Fibroblast of the aortic adventitia (primary cell): ENCODE measurements at places on chromosomes 4 and X. TPM values are rescaled to one million over a fixed set of nuclear protein-coding genes. Genes with fewer than 3 reads are reported as not detected.

Gene TRIM61
- 1.1 and 2.5 TPM in 2 replicates for total RNA-seq

Gene RRH
- total RNA-seq, result 0.09 TPM in 1 of 2 replicates, not detected in the other

GRCh38 chr4:189404271-189404670 is 536.4 kb upstream of the FRG1 start:
- no peak for DNase-seq

- peak; percentile 60 for DNase-seq
These were observed 55.9 kb downstream of the EIF4E start for GRCh38 chr4:98873059-98873458.

DNA sequence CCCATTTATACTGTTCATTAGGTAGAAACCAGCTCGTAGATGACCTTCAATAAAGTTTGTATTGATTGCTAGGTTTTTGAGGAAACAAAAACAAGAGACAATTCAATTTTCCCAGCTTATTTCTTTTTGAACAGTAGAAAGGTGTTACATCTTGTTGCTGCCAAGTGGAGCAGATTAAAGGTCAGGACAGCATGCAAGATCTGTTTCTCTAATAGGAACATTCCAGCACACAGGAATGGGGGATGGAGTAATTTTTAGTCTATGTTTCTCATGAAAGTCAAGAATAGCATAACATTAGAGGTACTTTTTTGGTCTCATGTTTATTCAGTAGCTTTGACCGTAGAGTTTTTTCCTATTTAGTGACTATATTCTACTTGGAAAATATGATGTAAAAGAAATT is 132.4 kb downstream of the IL1RAPL1 start:
- DNase-seq, result no peak

- DNase-seq, result peak; percentile 76
These were observed 53.8 kb upstream of the OTUD4 start for GRCh38 chr4:145234091-145234706.
